ENCODE measurements at places on chromosomes 5 and 9. TPM values are rescaled to one million over a fixed set of nuclear protein-coding genes. Genes with fewer than 3 reads are reported as not detected.

- DNase-seq: peak; percentile 81
These were observed 38.9 kb downstream of the CDH6 start for GRCh38 chr5:31232273-31232888.

GRCh38 chr5:171713152-171713551 lies 72.5 kb upstream of the SMIM23 start:
- DNase-seq: no peak

HACD4 gene
- total RNA-seq: not detected

DNA sequence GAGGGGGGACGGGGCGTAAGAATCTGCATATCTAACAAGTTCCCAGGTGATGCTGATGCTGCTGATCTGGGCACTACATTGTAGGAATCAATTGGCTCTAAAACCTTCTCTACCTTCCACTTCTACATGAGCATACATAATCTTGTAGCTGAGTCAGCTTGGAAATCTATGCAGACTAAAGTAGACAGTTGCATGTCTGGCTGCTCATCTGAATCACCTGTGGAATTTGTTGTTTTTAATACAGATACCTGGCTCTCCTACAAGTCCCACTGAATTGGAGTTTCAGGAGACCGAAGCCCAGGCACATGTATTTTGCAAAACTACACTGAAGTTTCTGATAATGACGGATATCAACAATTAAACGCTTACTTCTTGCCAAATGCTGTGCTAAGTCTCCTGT lies 113.6 kb downstream of the STK32A start:
- no peak for DNase-seq

DNA sequence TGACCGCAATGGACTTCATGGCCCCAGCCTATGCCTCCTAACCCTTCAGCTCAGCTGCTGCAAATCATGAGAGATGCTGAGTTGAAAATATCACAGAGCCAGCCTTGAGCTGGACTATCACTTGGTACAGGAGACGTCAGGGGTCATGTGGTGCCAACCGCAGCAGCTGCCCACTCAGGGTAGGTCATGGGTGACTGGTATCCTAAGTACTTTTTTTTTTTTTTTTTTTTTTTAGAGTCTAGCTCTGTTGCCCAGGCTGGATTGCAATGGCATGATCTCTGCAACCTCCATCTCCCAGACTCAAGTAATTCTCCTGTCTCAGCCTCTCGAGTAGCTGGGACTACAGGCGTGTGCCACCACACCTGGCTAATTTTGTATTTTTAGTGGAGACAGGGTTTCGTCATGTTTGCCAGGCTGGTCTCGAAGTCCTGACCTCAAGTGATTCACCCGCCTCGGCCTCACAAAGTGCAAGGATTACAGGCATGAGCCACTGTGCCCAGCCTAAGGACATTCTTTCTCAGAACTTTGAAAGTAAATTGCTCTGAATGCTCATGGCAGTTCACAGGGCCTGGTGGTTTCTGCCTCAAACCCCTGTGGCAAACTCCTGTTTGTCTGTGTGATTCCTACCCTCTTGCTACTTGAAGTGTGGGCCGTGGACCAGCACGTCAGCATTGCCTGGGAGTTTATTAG lies 21.3 kb downstream of the WWC1 start:
- peak; percentile 38 for DNase-seq

DNA sequence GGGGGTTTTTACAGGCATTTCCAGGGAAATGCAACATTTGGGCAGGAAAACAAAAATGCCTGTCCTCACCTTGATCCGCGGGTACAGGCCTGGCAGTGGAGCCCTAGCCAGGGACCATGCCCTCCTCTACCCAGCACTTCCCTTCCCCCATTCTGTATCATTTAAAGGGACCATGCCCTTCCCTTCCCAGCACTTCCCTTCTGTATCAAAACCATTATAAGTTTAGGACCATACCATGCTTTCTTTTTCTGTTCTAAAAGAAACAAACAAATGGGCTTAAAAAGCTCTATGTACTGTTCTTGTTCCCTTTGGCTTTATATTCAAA lies 166.9 kb upstream of the ZNF608 start:
- DNase-seq: no peak

PCDHA1 gene
- not detected for total RNA-seq

PTPDC1 gene
- 5.4 TPM for total RNA-seq

DNA sequence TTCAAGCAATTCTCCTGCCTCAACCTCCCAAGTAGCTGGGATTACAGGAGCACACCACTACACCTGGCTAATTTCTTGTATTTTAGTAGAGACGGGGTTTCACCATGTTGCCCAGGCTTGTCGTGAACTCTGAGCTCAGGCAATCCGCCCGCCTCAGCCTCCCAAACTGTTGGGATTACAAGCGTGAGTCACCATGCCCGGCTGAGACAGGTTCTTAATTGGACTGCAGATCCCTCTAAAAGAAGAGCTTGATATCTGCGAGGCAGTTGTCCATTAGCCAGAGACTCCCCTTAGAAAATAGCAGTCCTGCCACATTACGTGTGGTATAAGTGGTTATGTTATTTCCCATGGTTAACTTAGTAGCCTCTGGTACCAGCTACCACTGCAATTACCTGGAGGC lies 46.6 kb upstream of the NPR3 start:
- DNase-seq: no peak

DNA sequence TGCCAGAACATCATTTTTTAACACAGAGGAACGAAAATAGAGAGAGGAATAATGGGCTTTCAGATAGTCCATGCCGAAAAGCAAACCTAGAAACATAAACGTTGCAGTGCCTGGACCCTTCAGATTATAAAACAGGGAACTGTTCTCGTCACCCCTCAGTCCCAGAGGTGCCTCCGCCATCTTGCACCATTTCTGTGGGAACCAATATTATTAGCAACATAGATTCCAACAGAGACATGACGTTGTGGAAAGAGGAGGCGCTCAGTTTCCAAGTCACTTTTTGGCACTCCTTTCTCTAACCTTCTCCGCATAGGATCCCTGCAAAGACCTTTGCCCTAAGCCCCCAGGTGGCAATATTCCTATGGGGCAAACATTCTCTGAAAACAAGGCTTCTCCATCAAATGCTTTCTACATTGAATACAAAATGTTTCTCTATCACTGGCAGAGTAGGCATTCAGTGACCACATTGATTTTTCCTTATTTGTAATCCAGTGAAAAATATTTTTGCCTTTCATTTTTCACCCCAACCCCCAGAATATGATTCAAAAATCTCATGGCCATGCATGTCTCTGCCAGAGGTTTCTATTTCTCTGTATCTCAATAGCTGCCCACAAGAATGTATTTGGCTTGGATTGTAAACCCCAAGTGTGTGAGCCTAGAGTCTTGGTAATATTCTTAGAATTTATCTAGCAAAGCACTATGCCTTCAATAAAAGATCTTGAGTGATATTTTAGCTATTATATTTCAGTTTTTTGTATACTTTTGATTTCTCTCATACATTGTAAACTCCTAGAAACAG lies 500.8 kb upstream of the WWC1 start:
- no peak for DNase-seq

GRCh38 chr5:59599729-59600128 lies 293.8 kb downstream of the PDE4D start:
- no peak for DNase-seq

- DNase-seq: no peak
These were observed 158.2 kb downstream of the MACROH2A1 start for GRCh38 chr5:135240781-135241360.

SLC22A4 gene
- total RNA-seq: 3.4 TPM
